ENCODE measurements at places on chromosomes 11 and 22.

- DNase-seq, result no peak
Observed at GRCh38 chr11:35566181-35566580, 40.8 kb upstream of the PAMR1 start.

DNA sequence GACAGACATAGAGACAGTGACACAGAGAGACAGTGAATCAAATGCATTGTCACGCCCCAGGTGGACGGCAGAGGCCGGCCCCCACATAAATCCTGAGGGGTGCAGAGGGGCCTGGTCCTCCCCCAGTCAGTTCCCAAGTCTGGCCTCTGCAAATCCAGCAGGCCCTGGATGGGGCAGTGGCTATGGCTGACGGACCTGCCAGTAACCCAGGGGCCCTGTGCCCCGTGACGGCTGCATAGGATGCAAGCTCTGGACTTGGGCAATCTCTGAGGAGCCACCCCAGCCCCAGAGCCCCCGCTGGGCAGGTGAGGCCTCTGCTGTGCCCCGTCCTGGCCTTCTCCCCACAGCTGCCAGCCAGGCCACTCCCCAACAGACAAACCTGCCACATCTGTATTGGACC lies 204.5 kb downstream of the BRD1 start:
- no peak for DNase-seq

DNA sequence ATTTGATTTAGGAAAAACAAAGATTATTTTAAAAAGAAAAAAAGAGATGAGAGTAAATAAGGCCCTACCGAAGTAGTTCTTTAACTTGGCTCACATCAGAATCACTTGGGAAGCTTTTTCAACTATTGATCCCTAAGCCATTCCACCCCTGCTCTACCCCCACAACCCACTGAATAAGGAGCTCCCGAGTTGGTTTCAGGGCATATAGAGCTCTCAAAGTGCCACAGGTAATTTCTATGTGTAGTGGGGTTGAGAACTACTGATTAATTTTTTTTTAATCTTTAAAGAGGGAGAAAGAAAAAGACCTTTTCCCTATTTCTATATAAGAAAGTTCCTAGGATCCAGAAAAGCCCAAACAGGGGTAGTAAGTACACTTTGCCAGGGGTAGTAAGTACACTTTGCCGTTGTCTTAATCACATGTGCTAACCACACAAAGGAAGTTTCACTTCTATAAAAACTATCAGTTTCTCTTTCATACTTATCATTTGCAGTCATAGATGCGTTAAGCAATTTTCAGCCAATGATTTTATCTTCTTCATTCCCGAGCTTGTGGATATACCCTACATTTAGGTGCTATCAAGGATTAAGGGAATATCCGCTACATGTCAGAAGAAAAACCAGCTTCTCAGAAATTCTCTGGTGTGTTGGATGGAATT lies 108.4 kb upstream of the ZC3H12C start:
- DNase-seq, result no peak

DNA sequence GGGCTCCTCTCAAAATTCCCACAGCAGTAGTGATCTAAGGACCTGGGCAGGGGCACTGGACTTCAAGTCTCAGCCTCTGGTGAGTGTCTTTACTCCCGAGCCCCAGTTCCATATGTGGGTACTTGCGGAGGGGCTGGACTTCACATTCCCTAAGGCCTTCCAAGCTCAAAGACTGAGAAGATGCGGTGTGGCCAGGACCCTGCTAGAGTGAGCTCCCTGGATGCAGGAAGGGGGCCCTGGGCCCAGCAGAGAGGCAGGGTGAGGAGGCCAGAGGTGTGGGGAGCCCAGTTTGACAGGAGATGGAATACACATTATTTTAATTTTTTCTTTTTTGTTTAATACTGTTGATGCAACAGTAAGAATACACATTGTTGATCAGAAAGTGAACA lies 83.7 kb downstream of the IGLL1 start:
- no peak for DNase-seq

- no peak for DNase-seq
Observed at GRCh38 chr11:132314911-132315455, 944.6 kb downstream of the NTM start.

DNA sequence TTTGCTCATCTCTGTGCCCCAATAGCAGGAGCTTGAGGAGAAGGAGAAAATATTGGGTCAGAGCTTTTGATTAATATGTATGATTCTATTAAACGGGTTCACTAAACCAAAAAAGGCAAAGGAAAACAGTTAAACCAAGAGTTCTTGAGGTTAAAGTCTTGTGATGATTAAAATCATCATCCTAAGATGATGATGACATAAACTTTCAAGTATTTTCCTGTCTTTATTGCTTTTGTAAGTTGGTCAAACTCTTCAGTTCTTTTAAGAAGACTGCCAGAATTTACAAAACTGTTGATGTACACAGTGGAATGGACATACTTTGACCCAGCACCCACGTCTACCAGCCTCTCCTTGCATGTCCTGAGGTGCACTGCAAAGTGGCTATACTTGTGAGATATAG lies 41.0 kb downstream of the FDX1 start:
- DNase-seq, result no peak

GRCh38 chr11:46410021-46410420 lies 18.4 kb upstream of the CHRM4 start:
- DNase-seq, result peak; percentile 59

DNA sequence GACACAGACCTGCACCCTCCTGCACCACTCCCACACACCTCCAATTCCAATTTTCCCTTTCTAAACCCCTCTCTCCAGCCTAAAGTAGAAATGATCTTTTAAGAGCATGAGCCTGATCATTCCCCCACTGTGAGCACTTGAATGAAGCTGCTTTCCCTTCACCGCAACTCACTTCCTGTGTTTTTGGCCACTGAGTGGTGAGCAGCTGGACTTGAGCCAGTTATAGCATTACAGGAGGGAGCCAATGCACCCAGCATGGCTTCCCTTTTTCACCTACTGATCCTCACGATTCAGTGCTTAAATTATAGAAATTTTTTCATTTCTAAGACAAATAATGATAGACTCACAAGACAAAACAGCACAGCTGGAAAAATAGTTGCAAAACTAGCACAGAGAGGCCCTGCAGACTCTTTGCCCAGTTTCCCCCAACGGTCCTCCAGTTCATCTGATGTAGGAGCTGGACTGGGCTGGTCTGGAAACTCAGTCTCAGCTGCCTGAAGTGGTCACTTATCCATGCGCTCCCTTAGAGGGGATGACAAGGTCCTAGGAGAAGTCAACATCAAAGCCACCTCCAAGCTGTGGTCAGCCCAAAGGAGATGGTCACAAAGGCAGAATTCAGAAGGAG lies 9.7 kb upstream of the APOL4 start:
- no peak for DNase-seq

GRCh38 chr22:44838316-44839016 lies 86.1 kb downstream of the ARHGAP8 start:
- no peak for DNase-seq

DNA sequence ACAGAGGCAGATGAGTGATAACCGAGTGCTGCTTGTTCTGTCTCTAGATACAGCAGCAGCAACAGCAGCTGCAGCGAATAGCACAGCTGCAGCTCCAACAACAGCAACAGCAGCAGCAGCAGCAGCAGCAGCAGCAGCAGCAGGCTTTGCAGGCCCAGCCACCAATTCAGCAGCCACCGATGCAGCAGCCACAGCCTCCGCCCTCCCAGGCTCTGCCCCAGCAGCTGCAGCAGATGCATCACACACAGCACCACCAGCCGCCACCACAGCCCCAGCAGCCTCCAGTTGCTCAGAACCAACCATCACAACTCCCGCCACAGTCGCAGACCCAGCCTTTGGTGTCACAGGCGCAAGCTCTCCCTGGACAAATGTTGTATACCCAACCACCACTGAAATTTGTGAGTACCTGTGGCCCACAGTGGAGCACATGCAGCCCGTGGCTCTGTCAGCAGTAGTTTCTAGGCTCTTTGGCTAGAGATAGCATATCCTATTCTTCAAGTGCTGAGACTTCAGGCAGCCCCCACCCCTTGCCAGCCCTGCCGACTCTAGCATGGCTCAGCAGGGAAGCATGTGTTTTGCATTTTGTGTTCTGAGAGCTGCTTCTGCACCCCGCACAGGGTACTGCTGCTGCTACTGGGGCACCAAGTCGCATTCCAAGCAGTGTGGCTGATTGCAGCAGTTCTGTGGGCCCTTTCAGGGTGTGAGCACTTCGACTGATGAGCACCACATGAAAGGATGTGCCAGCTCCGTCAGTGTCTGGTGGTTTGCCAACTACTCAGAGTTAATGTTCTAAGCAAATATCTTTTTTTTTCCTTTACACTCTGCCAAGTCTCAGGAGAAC lies 59.2 kb downstream of the MED15 start:
- no peak for DNase-seq

DNA sequence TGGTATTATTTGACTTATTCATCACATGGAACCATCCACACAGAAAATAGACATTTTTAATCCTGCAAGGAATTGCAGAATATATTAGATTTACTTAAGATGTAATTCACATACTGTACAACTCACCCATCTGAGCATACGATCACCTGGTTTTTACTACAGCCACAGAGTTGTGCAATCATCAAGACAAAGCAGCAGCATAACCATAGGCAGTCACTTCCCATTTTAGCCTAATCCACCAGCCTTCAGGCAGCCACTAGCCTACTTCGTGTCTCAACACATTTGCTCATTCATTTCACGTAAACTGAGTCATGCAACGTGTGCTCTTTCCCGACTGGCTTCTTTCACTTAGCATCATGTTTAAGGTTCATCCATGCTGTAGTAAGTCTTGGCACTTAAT lies 23.0 kb downstream of the PIWIL3 start:
- DNase-seq, result no peak

DNA sequence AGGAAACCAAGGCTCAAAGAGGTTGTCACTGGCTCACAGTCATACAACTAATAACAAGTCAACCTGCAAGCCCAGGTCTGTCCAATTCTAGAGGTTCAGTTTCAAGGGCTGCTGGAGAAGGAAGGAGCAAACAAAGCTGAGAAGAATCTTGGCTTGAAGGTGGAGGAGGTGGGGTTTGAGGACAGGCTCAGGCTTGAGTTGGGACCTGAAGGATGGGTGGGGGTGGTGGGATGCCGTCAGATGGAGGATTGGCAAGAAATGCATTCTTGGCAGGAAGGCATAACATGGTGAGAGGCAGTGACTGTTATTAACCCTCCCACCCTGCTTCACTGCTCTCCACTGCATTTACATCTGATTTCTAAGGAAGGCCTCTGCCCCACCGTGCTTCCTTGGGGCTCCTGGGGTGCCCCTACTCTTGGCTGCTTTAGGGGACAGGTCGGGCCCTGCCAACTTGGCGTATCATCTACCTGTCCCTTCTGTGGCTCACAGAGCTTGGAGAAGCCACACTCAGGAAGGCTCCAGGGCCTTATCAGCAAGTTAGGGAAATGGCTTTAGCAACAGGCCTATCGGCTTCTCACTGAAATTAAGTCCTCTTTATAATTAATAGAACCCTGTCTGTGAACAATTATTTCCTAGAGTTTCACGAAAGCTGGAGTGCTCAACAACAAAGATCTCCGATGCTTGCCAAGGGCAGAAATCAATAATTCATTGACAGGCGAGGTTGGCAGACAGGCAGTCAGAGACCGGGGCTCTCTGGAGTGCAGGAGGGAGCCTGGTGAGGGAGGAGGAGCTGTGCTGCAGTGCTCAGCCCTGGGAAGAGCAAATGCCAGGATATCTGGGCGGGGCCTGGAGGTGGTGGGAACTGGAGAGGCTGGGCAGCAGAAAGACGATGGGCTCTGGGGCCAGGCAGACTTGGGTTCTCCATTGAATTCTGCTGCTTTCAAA lies 84.9 kb upstream of the NARS2 start:
- DNase-seq, result no peak

DNA sequence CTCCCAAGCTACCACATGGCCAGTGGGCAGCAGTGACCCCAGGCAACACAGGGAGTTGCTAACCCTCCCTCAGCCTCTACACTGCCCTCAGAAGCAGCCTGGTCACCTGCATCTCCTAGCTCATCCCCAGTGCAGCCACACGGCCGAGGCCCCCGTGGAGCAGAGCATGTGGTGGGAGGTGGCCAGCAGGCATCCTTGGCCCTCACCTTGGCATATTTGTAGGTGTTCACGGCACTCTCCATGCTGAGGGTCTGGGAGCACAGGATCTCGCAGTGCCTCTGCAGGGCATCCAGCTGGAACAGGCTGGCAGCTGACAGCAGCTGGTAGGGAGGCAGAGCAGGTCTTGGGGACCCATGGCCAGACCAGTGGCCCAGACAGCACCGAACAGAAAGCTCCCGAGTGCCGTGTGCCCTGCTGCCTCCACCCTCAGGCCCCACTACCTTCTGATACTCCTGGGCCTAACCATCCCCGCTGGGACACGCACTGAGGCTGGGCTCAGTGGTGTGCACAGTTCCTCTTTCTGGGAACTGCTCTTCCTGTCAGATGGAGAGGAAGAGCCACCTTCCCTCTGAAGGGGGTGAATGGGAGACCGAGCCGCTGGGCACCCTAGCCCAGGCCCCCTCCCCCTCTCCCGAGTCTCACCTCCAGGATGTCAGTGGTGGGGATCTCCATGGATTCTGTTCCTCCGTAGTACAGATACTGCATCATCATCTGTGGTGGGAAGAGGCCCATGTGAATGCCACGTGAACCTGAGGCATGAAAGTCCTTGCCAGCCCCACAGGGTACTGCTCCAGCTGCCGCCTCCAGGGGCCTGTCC lies 48.8 kb downstream of the NAT10 start:
- DNase-seq, result no peak

GRCh38 chr11:120273432-120273831 lies 33.5 kb downstream of the POU2F3 start:
- no peak for DNase-seq

DNA sequence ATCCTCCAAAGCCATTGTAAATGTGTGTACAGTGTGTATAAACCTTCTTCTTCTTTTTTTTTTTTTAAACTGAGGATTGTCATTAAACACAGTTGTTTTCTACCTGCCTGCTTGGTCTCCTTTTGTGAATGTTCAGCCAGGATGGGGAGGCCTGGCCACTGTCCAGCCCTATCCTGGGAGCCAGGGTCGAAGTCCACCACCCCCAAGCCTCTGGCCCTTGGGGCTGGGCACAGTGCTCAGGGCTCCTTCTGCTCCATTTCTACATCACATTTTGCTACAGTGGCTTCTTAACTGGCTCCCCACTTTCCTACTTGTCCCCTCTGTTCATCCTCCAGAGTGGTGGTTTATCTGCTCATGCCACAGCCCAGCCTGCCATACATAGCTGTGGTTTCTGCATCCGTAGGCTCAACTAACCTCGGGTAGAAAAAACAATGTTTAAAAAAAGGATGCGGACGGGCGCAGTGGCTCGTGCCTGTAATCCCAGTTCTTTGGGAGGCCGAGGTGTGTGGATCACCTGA lies 2.5 kb upstream of the SMARCB1 start:
- DNase-seq, result no peak
